Activated CD8-positive, alpha-beta memory T cell treated with anti-CD3 and anti-CD28 coated beads for 4 hours (primary cell): ENCODE measurements at places on chromosomes 1 and 21.

DNA sequence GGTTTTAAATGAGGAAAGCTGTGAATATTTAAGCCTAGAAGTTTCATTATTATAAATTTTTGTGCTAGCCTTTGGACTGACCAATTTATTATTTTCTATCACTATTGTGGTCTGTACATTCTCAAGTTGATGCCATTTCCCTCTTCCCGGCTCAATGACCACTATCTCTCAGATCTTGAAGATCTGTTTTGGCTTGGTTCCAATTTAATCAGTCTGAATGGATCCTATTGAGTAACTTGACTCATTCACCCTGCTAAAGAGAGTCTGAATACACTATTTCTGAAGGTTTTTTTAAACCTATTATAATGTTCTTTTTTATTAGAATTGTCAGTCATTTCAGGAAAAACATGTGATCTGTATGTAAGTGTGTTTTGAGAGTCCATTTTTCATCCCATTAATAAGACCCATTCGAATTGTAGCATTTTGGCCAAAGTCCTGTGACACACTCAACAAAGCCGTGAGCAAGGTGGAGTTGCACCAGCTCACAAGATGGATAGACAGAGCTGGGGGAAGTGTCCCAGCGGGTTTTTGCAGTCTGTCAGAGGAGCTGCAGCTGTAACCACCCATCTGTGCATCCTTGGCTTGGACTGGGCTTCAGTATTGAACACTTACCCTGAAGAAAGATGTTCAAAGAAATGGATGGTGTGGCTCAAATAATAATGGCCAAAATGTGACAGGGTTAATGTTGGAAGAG is 145.6 kb downstream of the NFIA start:
- no peak for DNase-seq

GRCh38 chr1:14836426-14837140 is 238.1 kb downstream of the KAZN start:
- no peak for DNase-seq

DNA sequence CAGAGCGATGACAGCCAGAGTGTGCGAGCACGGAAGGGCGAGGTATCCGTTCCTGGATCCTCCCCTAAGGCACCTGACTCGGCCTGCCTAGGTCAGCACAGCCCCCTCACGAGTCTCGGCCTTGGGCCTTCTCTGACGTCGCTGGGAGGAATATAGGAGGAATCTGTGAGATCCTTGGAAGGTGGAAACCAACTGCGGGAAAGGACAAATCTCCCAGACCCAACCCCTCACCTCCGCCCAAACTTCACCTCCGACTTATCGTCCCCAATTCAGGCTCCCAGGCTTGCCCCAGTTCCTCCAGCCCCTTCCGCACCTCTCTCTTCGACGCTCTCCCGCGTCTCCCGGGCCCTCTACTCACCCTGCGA is 494 bp downstream of the APH1A start:
- DNase-seq, result no peak

DNA sequence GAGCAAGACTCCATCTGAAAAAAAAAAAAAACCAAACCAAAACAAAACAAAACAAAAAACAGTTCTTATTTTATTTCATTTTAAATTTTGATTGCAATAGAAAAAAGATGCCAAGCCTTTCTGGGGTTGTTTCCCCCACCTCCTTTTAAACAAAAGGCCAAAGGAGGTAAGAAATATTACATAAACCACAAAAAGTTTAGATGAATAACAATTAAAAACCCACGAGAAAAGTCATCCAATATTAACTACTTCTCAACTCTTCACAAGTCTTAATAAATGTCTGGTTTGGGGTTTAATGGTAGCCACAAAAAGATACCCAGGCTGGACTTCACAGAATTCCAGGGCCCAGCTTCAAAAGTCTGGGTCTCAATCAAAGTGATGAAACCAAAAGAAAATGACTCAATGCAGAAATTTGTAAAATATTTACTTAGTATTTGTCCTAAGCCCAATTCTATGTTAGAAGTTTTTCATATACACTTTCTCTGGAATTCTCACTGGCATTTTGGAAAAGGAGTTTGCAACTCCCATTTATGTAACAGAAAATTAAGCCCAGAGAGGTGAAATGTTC is 47.0 kb upstream of the SDC3 start:
- DNase-seq, result no peak

GRCh38 chr1:1426496-1427105 is 5.5 kb upstream of the ANKRD65 start:
- no peak for DNase-seq

DNA sequence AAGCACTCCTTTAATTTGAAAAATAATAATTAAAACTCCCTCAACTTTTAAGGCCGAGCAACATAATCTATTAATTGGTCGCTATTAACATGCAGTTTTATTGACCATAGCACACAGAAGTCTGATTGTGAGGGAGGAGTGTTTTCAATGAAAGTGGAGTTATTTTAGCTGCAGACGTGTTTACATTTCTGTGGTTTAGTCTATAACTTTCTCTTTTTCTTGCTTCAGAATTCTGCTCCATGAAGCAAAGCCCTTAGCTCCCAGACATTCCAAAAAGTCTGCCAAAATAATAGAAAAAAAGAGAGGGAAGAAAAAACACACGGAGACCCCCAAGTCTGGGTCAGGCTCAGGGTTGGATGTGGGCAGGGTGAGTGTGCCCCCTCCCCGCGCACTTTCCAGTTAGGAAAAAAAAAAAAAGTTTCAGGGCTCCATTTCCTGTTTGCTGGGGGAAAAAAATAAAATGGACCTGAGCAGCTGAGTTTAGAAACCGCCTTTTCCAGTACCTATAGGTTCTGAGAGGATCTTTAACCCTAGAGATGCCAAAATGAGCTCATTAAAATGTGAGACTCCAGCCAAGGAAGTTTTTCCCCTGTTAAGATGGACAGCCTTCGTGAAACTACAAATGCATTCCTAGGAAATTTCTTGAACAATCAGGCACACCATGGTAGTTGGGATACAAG is 143.7 kb upstream of the ETS2 start:
- DNase-seq, result no peak

GRCh38 chr1:27915082-27915575 is 19.7 kb upstream of the SMPDL3B start:
- DNase-seq, result no peak

- DNase-seq, result no peak
Measured at GRCh38 chr1:17558954-17559614, 19.6 kb downstream of the ARHGEF10L start.
